ENCODE measurements at places on chromosomes 13 and 19.

DNA sequence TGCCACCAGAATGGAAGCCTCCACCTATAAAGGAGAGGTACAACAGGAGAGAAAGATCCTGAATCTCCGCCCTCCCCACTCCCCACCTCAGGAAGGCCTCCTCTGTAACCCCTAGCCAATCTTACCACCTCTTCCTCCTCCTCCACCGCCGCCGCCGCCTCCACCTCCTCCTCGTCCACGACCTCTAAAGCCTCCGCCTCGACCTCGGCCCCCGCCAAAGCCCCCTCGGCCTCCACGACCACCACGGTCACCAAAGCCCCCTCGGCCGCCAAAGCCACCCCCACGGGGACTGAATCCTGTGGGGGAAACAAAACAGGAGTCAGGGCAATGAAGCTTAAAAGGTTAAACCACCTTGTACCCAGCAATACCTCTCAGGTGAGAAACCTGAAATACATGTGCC, 5.7 kb downstream of the FBL start:
- DNase-seq = no peak

- no peak for DNase-seq
These were observed 1.3 kb upstream of the B3GLCT start for GRCh38 chr13:31198519-31198918.

- DNase-seq = no peak
These were observed 10.5 kb upstream of the CHAMP1 start for GRCh38 chr13:114303700-114304327.

GRCh38 chr19:13010038-13010991, 15.0 kb downstream of the NFIX start:
- DNase-seq = no peak

DNA sequence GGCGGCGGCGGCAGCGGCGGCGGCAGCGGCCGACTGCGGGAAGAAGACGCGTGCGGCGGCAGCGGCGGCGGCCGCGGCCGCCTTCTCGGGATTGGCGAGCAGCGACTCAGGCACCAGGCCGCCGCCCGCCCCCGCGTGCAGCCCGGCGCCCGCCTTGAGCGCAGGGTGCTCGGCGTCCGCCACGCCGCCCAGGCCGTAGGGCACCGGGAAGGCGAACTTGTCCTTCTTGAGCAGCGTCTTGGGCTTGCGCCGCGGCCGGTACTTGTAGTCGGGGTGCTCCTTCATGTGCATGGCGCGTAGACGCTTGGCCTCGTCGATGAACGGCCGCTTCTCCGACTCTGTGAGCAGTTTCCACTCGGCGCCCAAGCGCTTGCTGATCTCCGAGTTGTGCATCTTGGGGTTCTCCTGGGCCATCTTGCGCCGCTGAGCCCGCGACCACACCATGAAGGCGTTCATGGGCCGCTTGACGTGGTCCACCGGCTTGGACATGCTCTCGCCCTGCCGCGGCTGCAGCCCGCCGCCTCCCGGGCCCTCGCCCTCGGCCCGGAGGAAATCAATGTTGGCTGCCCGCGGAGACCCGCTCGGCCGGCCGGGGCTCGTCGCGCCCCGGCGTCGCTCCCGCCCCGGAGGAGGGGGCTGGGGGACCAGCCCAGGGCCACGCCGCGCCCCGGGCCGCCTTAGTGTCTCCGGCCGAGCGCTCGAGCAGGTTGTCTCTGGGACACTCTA, 621 bp downstream of the SOX21 start:
- no peak for DNase-seq
